ENCODE measurements at places on chromosomes 4 and X. TPM values are rescaled to one million over a fixed set of nuclear protein-coding genes. Genes with fewer than 3 reads are reported as not detected.

Gene RPL9
- total RNA-seq, result 5,831 TPM

Gene FBXW7
- 44.9 TPM for total RNA-seq

Gene H2BW2
- total RNA-seq, result not detected

Gene GPM6B
- total RNA-seq, result 7.2 TPM

Gene DMD
- total RNA-seq, result 35.7 TPM

Gene FGFBP2
- 23.8 TPM for total RNA-seq

Gene HSD17B13
- total RNA-seq, result 1.4 TPM

Gene RADX
- 2.6 TPM for total RNA-seq

Gene MMRN1
- 26.2 TPM for total RNA-seq

Gene FGF13
- 22.6 TPM for total RNA-seq

Gene NAP1L3
- 2.2 TPM for total RNA-seq

Gene DSPP
- not detected for total RNA-seq
